ENCODE measurements at places on chromosomes 16 and 17. TPM values are rescaled to one million over a fixed set of nuclear protein-coding genes. Genes with fewer than 3 reads are reported as not detected.

The VASN gene
- 0.29 TPM for total RNA-seq

The SLC6A2 gene
- not detected for total RNA-seq

The LGALS9B gene
- total RNA-seq = not detected

The CSF3 gene
- total RNA-seq = not detected

The GNAO1 gene
- 10.8 TPM for total RNA-seq

The ABCC12 gene
- not detected for total RNA-seq

DNA sequence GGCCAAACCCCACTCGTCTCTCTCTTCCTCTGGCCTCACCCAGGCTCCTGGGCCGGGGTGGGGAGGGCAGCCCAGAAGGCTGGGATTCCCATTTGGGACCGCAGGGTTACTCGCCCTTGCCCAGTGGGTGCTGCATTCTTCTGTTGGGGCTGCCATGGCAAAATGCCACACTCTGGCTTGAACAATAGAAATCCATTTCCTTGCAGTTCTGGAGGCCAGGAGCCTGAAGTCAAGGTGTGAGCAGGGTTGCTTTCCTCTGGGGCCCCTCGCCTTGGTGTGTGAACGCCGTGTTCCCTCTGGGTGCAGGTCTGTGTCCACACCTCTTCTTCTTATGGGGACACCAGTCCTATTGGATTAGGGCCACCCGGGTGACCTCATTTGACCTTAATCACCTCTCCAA lies 105.8 kb upstream of the GSE1 start:
- H3K4me3 ChIP-seq = no peak overlapping the region
- no peak for DNase-seq
- H3K27ac ChIP-seq = no peak overlapping the region
- no peaks in the 10 kb centered on the region for H3K27me3 ChIP-seq
- H3K36me3 ChIP-seq = no peaks in the 10 kb centered on the region

DNA sequence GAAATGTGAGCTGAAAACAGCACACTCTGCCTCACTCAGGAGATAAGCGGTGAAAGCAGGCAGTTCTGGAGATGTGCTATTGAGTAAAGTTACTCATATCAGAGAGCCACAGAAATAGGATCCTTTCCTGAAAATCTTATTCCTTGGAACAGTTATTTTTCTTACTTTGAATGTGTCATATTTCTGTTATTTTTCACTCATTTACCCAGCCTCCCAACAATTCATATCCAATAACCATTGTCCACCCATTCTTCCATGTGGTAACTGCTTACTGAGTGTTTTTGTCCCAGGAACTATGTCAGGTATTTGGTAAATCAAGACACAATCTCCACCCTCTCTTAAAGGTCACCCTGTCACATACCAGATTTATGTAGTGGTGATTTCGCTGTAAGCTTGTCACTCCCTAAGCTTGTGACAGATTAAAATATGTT lies 144.9 kb downstream of the PARN start:
- H3K27me3 ChIP-seq = no peaks in the 10 kb centered on the region
- no peak overlapping the region for H3K27ac ChIP-seq
- no peak for DNase-seq
- H3K36me3 ChIP-seq = peaks cover 11% of the 10 kb centered on the region
- no peak overlapping the region for H3K4me3 ChIP-seq

GRCh38 chr17:73584049-73584448 lies 60.2 kb downstream of the SDK2 start:
- no peak overlapping the region for H3K27ac ChIP-seq
- peaks cover 4% of the 10 kb centered on the region for H3K4me1 ChIP-seq
- DNase-seq = no peak

DNA sequence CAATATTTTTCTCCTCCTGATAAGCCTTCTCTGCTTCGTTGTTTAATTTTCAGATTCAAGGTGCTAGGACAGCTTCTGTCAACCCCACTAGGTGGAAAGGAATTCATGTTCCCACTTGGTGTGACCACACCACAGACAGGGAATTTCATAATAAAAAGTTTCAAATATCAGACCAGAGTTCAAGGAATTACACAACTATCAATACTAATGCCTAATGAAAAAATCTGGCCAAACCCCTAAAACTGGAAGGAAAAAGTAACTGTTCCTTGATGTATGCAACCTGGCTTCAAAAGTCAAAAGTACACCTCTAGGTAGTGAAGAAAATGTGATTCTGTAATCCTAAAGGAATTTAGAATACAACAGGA lies 87.8 kb upstream of the CORO6 start:
- no peak overlapping the region for H3K27ac ChIP-seq
- H3K27me3 ChIP-seq = no peaks in the 10 kb centered on the region

GRCh38 chr17:72206376-72206775 lies 85.6 kb downstream of the SOX9 start:
- DNase-seq = no peak
- no peak overlapping the region for H3K27ac ChIP-seq
- no peak overlapping the region for H3K4me3 ChIP-seq
- H3K4me1 ChIP-seq = no peaks in the 10 kb centered on the region
- no peaks in the 10 kb centered on the region for H3K36me3 ChIP-seq

GRCh38 chr17:68353111-68353521 lies 61.8 kb downstream of the ARSG start:
- DNase-seq = peak; percentile 48
- H3K36me3 ChIP-seq = no peaks in the 10 kb centered on the region
- no peak overlapping the region for H3K4me3 ChIP-seq

GRCh38 chr17:5254414-5254813 lies 19.8 kb upstream of the SCIMP start:
- DNase-seq = no peak
- H3K27me3 ChIP-seq = no peaks in the 10 kb centered on the region
- H3K27ac ChIP-seq = no peak overlapping the region
- peaks cover 13% of the 10 kb centered on the region for H3K4me1 ChIP-seq
- H3K4me3 ChIP-seq = no peak overlapping the region

GRCh38 chr16:252366-253337 lies 18.0 kb downstream of the FAM234A start:
- peak overlapping the region; percentile 61 for H3K4me3 ChIP-seq
- peak overlapping the region; percentile 51 for H3K27ac ChIP-seq
- H3K4me1 ChIP-seq = peaks cover 22% of the 10 kb centered on the region
- DNase-seq = peak; percentile 34
- no peaks in the 10 kb centered on the region for H3K36me3 ChIP-seq

- DNase-seq = peak; percentile 93
- no peaks in the 10 kb centered on the region for H3K36me3 ChIP-seq
- peak overlapping the region; percentile 77 for H3K27ac ChIP-seq
- H3K4me1 ChIP-seq = peaks cover 98% of the 10 kb centered on the region
- H3K4me3 ChIP-seq = peak overlapping the region; percentile 4
These were observed 9.6 kb downstream of the IL32 start for GRCh38 chr16:3074860-3075522.

DNA sequence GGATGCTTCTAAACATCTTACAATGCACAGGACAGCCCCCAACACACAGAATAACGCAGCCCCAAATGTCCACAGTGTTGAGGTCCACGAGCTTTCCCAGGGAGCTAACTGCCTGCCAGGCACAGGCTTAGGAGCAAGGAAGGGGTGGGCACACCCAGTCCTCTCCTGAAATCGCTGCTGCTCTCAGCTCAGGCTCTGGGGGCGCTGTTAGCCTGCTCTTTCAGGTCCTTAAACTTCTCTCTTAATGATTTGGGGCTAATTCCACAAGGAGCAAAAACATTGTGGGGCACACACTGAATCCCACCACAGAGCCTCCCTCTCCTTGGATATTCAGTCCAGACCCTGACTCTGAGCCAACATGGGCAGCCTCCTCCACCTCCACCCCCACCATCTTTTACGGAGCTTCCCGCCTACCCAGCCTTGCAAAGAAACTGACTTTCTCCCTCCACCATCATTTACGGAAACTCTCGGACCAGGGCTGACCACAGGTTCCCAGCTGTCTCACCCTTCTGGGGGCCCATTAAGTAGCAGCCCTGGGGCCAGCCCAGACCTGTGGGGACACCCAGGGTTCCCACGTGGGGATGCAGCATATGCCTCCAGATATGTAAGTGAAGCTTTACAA lies 1.1 kb downstream of the CD300H start:
- no peak for DNase-seq
- H3K27ac ChIP-seq = no peak overlapping the region
- H3K4me3 ChIP-seq = no peak overlapping the region
- H3K36me3 ChIP-seq = no peaks in the 10 kb centered on the region
- H3K27me3 ChIP-seq = peaks cover 7% of the 10 kb centered on the region
- H3K4me1 ChIP-seq = no peaks in the 10 kb centered on the region

DNA sequence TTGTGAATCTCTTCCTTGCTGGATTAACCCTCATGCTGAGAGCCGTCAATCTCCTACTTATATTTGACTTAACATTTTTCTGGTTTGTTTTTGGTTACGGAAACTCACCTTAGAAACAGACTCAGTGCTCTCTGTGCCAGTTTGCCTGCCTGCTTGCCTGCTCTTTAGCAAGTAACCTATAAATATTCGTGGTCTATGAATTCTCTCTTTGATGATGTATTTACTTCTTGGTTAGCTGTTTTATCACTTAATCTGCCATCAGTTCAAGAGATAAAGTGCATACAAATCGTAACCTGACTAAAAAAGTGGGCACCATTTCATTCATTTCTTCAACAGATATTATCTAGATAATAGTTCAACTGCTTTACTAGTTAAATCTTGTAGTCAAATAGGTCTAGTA lies 26.7 kb downstream of the CYB5B start:
- H3K4me3 ChIP-seq = no peak overlapping the region
- no peaks in the 10 kb centered on the region for H3K4me1 ChIP-seq
- peaks cover 8% of the 10 kb centered on the region for H3K36me3 ChIP-seq
- no peak for DNase-seq
- no peak overlapping the region for H3K27ac ChIP-seq

- peaks cover 7% of the 10 kb centered on the region for H3K36me3 ChIP-seq
- H3K4me3 ChIP-seq = peak overlapping the region; percentile 45
- H3K4me1 ChIP-seq = peaks cover 61% of the 10 kb centered on the region
- peak; percentile 90 for DNase-seq
- H3K27ac ChIP-seq = peak overlapping the region; percentile 70
These were observed 3.6 kb downstream of the EVI2B start for GRCh38 chr17:31310260-31310659.

- no peaks in the 10 kb centered on the region for H3K27me3 ChIP-seq
- no peak for DNase-seq
- no peak overlapping the region for H3K27ac ChIP-seq
- no peak overlapping the region for H3K4me3 ChIP-seq
- peaks cover 4% of the 10 kb centered on the region for H3K36me3 ChIP-seq
These were observed 3.0 kb downstream of the RAB26 start for GRCh38 chr16:2151188-2152091.

DNA sequence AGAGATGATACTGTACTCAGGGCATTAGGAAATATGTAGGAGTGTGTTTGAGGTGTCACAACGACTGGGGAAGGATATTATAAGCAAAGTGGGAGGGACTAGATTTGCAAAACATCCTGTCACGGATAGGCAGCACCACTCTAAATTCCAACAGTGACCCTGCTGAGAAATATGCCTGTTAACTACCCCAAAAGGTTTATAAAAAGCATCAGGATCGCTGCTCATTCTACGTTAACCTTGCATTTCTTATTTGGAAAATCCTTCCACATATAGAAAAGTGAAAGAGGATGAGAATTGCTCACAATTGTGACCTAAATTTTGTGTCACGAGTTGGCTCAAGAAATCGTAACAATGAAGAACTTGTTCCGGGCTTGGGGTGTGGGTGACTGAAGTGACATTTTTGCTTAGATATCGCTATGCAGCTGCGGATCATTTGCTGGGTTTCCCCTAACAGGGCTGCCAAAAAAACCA lies 51.6 kb downstream of the N4BP1 start:
- peak overlapping the region; percentile 4 for H3K27ac ChIP-seq
- peaks cover 63% of the 10 kb centered on the region for H3K4me1 ChIP-seq
- no peak overlapping the region for H3K4me3 ChIP-seq

DNA sequence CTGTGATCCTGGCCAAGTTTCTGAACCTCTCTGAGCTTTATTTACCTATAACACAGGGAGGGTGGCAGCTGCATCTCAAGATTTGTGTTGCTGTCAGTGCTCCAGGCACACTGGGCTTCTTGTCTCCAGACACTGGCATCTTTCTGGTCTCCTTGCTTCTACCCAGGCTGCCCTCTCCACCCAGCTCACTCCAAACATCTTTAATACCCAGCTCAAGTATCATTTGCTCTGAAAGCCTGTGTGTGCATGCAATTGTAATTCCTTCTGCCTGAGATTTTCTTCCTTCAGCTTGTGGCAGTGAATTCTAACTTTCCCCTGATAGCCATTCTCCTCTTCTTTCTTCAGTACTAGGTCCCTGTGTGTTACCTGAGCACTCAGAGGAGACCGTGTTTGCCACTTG lies 50.7 kb upstream of the USP7 start:
- H3K4me3 ChIP-seq = no peak overlapping the region
- no peaks in the 10 kb centered on the region for H3K4me1 ChIP-seq
- no peak for DNase-seq
- H3K36me3 ChIP-seq = no peaks in the 10 kb centered on the region
- no peak overlapping the region for H3K27ac ChIP-seq

DNA sequence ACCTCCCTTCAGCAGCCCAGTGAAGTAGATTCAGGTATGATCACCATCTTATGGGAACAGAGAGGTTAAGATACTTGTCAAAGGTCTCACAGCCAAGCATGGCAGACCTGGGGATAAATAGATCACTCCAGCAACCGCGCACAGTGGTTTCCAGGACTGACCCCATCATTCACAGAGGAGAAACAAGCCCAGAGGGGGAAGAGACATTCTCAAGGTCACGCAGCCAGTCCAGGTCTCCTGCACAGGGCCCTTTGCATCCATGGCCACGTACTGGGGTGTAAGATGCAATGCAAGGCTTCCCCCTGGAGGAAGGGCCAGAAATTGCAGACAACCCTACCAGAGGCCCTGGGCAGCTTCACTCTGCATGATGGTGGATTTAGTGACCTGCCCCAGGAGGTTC lies 19.9 kb downstream of the TLE7 start:
- DNase-seq = no peak
- no peaks in the 10 kb centered on the region for H3K36me3 ChIP-seq
- no peak overlapping the region for H3K4me3 ChIP-seq
- no peak overlapping the region for H3K27ac ChIP-seq

- no peaks in the 10 kb centered on the region for H3K36me3 ChIP-seq
- no peak for DNase-seq
- no peak overlapping the region for H3K4me3 ChIP-seq
- peaks cover 46% of the 10 kb centered on the region for H3K4me1 ChIP-seq
- peaks cover 41% of the 10 kb centered on the region for H3K27me3 ChIP-seq
These were observed 4.8 kb downstream of the PLEKHH3 start for GRCh38 chr17:42672038-42672437.

DNA sequence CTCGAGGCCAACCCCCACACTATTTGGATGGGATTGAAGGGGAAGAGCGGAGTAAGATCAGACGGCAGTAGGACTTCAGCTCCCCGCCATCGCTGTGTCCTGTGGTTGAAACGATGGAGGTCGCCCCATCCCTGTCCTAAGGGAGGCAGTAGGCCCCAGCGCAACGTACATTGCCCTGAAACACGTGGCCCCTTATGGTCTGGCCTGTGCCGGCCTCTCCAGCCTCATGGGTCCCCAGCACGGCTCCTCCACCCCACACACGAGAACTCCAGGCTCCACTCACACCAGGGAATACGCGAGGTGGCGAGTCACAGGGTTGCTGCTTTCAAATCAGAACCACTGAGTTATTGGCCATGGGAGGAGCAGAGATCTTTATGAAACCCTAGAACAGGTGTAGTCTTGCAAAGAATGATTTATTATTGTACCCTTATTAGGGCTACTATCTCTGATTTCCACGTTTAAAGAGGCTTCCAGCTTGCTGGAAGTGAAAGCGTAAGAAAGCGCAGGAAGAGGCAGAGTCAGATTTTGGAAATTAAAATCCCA lies 669 bp upstream of the DCTPP1 start:
- no peaks in the 10 kb centered on the region for H3K27me3 ChIP-seq
- DNase-seq = no peak
- H3K4me1 ChIP-seq = peaks cover 32% of the 10 kb centered on the region
- H3K36me3 ChIP-seq = peaks cover 8% of the 10 kb centered on the region

Data from CD4-positive, alpha-beta memory T cell (primary cell).